ENCODE measurements at places on chromosomes 12 and 14.

DNA sequence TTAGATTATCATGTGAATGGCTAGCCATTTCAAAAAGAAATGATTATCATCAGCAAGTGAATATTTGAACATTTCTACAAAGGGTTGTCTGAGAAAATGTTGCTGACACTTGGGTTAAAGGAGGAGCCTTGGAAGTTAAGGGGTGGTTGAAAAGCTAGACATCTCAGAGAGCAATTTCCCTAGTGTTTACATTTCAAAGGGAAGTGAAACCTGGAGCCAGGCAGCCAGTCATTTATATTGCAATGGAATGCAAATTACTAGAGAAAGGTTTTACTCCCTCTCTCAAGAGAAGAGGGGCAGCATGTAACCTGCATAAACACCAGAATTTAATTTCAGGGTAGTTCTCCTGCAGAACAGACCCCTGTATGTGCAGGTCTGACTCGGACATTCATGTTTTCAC is 279.0 kb downstream of the SLC16A7 start:
- DNase-seq, result no peak

GRCh38 chr12:87689196-87689595 is 340.0 kb downstream of the C12orf50 start:
- no peak for DNase-seq

DNA sequence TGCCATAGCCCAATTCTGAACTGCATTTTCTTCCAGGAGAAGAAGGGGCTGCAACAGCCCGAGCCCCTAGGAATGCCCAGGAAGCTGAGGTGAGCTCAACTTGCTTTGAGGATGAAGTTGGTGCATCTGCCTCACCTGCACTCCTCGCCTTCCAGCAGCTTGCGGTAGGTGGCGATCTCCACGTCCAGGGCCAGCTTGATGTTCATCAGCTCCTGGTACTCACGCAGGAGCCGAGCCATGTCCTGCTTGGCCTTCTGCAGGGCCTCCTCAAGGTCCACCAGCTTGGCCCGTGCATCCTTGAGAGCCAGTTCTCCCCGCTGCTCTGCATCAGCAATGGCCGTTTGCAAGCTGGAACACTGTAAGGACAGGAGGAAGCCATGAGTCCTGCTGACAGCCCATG is 6.0 kb downstream of the KRT75 start:
- no peak for DNase-seq

GRCh38 chr12:31773223-31773750 is 44.5 kb upstream of the AMN1 start:
- DNase-seq, result no peak

DNA sequence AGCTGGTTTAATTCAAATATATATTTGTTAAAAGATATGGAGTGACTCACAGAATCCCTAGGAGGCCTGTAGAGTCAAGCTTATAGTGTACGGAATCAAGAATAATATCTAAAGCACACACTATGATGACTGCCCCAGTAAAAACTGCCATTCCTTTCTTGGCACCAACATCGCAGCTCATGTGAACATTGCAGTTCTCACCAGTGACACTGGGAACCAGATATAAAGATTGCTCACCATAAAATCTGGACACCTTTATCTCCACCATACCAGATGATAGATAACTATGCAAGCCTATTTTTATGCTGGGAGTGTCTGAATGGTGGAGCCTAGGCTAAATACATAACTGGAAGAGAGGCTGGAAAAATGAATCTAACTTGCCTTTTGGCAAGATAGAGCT is 463.9 kb upstream of the TBX3 start:
- DNase-seq, result no peak

DNA sequence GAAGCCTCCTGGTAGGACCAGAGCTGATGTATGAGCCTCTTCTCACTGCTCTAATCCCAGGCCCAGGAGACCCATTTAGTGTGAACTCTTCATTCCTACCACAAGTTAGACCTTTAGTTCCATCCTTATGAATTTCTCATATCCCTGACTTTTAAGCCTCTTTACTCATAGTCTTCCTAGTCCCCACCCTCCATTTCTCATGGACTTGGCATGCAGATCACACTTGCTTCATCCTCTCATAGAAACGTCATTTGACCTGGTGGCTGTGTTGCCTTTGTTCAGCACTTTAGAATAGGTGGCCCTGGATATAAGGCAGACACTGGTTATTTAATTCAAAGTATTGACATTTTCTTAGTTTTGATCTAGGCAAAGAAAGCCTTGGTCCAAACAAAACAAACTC is 99.5 kb downstream of the SLC16A7 start:
- DNase-seq, result no peak

GRCh38 chr12:10584415-10584814 is 29.0 kb downstream of the MAGOHB start:
- no peak for DNase-seq

GRCh38 chr14:47715330-47715729 is 39.9 kb upstream of the MDGA2 start:
- DNase-seq, result no peak

GRCh38 chr12:9999016-9999415 is at the start of gene CLEC1B:
Gene CLEC1B (minus strand): TSS chr12:9999121. CDS start chr12:9999100, 21 bp downstream.
- no peak for DNase-seq

DNA sequence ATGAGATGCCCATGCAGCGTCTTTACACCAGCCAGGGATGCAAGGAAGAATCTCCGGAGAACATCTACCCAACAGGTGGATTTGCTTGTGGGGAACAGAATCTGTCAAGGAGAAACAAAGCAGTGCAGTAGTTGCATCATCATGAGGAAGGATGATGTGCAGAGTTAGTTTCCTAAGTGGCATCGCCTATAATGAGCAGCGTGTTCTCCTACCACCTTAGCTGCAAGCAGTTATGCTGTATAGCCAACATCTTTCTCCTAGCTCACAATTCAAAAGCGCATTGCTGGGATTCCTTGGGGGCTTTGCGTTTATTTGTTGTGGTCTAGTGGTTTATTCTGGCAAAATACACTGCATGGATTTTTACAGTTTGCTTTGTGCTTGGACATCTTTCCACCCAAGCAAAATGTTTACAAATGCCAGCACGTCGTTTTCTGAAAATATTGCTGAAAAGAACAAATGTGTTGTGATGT is 233.0 kb downstream of the RGS6 start:
- DNase-seq, result no peak

- DNase-seq, result no peak
These were observed 50.5 kb downstream of the R3HDM2 start for GRCh38 chr12:57380300-57380699.

- DNase-seq, result no peak
These were observed 44.5 kb downstream of the GTF2A1 start for GRCh38 chr14:81176241-81176640.

- no peak for DNase-seq
These were observed 33.7 kb upstream of the IL22 start for GRCh38 chr12:68287106-68287505.

GRCh38 chr14:47917344-47917954 is 242.0 kb upstream of the MDGA2 start:
- peak; percentile 29 for DNase-seq

DNA sequence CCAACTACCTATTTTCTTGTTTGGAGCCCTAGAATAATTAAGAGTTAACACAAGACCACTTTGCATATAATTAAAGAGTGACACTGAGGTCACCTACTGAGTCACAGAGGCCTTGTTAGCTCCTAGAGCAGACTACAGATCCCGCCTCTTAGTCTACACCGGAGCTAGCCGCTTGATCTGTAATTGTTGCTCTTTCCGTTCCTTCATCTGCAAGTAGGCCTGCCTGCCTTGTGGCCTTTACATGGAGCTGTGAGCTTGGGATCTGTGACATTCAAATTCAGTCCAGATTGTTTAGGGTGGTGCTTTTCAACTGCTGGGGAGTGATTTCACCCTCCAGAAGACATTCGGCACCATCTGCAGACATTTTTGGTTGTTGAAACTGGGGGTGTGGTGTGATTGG is 5.6 kb upstream of the DYNLL1 start:
- no peak for DNase-seq

DNA sequence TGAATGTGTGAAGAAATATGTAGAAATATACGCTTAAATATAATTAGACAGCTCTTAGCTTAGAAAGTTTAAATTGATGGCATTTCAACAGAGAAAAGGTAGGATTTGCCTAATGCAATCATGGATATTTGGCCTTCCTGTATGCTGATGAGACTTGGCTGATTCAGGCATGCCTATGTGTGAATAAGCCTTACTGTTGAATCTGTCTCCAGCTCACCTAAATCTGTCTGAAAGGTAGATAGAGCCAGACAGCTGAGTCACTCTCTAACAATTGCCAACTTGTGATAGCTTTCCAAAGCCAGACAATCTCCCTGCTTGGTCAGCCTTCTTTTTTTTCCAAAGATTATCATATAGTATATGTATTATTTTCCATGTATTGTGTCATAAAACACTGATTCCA is 92.8 kb upstream of the FLRT2 start:
- no peak for DNase-seq

DNA sequence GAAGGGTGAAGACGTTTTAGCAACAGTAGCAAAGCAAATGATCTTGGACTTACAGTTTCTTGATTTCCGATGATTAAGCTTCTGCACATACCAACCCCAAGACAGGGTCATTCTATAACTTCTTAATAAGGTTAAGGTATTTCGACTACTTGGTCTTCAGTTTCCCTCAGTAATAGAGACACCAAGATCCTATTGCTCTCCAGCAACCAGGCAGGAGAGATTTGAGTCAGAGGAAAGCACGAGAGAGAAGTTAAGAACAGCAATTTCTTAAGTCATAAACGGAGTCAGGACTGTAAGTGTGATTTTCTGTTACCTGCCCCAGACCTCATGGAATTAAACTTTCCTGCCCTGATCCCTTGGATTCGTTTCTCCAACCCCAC is 215.6 kb downstream of the TTC8 start:
- DNase-seq, result no peak

DNA sequence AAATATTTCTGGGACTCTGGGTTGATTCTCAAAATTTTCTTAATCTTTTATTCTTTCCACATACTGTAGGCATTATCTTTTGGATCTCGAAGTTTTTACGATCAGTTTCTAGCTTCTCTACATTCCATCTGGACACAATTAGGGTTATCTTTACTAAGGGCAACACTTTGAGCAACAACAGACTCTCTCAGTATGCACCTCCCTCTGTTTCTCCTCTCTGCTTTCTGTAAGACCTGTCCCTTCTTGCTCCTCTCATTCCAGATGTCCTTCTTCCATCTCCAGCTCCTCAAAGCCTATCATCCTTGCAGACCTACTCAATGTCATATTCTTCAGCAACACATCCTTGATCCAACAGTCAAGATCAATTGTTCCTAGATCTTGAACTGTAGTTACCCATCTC is 457.0 kb downstream of the SLC6A15 start:
- DNase-seq, result no peak

DNA sequence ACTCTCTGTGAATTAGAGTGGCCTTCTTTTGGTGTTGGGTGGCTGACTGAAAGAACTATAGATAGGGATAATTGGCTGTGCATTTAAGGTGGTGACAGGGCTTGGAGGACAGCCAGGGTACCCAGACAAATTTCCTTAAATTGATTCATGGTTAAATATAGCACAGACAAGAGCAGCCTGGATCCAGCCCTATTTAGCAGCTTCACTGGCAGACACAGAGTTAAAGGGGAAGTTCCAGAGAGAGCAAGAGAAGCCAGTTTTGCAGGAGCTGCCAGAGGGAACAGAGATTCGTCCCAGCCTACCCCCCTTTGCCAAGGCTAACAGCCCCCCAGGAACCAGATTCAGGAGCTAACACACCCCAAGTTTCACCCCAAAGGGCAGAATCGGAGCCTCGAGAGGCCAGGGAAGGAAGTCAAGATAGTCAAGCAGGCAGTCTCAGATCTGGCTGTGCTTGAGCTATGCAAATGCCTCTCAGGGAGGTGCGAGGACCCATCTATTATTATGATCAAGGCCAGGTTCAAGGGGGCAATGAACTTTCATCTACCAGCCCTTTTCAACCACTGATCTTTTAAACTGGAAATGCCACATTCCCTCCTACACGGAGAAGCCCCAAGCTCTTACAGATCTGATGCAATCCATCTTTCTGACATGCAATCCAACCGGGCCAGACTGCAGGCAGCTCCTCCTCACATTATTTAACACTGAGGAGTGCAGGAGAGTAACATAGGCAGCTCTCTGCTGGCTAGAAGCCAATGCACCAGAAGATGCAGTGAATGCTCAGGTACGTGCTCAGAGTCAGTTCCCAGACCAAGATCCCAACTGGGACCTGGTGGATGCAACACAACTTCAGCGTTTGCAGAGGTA is 58.2 kb downstream of the DHRS2 start:
- no peak for DNase-seq

DNA sequence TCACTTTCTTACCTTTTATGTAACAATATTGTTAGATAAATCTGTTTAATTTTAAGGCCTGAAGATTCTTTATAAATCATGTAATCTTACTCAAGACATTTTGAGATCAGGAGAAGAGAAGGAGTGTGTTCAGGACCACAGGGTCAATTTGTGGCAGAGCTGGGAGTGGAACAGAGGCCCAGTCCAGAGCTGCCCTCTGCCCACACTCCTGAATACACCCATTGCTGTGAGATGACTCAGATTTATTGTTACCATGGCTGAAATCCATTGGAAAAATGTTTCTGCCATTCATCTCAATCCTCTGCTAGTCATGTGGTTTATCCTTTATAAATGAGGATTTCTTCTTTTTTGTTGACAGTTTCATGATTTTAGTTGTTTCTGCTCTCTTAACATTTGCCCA is 100.5 kb upstream of the STXBP6 start:
- no peak for DNase-seq

- DNase-seq, result no peak
These were observed 27.5 kb downstream of the HVCN1 start for GRCh38 chr12:110661337-110661972.

- DNase-seq, result no peak
These were observed 36.2 kb upstream of the YY1 start for GRCh38 chr14:100202712-100203111.

DNA sequence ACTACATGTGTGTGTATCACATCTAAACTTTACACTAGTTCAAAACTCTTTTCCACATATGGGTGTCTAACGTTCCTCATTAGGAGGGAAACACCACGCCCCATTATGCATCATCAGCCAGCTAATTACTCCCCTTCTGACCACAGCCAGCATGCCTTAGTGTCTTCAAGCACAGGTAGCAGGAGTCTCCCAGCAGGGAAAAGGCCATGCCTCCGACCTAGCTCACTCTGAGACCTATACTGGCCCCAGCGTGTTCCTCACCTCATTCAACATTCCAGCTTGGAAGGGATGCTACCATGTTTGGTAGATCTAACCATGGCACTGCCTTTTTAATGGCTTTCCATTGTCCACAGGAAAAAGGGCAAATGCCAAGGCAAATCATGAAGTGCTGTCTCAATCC is 66.1 kb upstream of the PRB2 start:
- no peak for DNase-seq

- DNase-seq, result no peak
These were observed 65.9 kb upstream of the JDP2 start for GRCh38 chr14:75361751-75362433.

Data from NCI-H1105 (cell line).